ENCODE measurements at places on chromosomes 6 and 20.
A peak's percentile ranks its signal among the peaks of the same experiment; 100 is the strongest.

DNA sequence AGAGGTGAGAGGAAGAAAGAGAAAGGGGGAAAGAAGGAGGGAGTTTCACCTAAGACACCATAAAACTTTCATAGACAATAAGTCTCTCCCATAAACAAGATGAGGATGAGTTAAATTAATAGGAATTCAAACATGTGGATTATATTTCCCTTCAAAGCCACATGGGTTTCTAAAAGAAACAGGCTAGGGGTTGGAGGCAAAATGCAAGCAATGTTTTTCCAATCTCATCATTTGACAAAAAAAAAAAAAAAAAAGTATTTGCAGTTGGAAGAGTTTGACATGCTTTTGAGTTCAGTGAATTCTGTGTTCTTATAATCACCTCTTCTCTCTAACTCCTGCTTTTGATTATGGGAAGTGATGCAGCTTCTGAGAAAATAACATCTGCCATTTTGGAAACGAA, 286.5 kb upstream of the PRND start:
- no peak for DNase-seq

- no peak for DNase-seq
Observed at GRCh38 chr6:83053678-83054077, 12.0 kb downstream of the UBE3D start.

DNA sequence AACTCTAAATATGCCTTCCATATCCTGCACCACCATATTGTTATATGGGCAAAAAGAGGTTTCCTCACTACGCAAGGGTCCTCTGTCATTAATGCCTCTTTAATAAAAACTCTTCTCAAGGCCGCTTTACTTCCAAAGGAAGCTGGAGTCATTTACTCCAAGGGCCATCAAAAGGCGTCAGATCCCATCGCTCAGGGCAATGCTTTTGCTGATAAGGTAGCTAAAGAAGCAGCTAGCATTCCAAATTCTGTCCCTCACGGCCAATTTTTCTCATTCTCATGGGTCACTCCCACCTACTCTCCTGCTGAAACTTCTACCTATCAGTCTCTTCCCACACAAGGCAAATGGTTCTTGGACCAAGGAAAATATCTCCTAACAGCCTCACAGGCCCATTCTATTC, 30.3 kb upstream of the ZBTB22 start:
- no peak for DNase-seq

GRCh38 chr20:47506335-47506734, 4.6 kb downstream of the NCOA3 start:
- no peak for DNase-seq

DNA sequence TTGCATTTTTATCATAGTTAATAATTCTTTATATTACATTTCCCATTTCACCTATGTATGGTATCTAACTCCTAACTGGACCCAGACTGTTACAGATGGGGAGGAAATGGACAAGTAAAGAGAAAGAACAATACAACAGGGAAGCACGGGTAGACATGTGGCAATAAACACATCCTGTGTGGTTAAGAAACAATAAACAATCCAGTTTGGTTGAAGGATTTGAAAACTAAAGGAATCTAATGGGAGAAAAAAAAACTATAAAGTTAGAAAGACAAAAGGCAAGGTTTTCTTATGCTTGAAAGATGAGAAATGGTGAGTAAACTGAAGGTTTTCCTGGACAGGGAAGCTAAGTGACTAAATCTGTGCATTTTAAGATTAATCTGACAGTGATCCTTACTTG, 34.9 kb upstream of the ALDH8A1 start:
- DNase-seq = no peak

- no peak for DNase-seq
Observed at GRCh38 chr6:14100138-14100537, 17.4 kb upstream of the CD83 start.

- DNase-seq = no peak
Observed at GRCh38 chr20:62838128-62838891, 21.5 kb downstream of the COL9A3 start.

- DNase-seq = no peak
Observed at GRCh38 chr6:28606424-28607391, 81.0 kb downstream of the GPX5 start.

GRCh38 chr20:57281900-57282299, 15.5 kb upstream of the BMP7 start:
- no peak for DNase-seq

- DNase-seq = no peak
Observed at GRCh38 chr6:40620574-40621240, 33.5 kb upstream of the LRFN2 start.

GRCh38 chr6:125987026-125987617, 782 bp downstream of the TRMT11 start:
- no peak for DNase-seq

DNA sequence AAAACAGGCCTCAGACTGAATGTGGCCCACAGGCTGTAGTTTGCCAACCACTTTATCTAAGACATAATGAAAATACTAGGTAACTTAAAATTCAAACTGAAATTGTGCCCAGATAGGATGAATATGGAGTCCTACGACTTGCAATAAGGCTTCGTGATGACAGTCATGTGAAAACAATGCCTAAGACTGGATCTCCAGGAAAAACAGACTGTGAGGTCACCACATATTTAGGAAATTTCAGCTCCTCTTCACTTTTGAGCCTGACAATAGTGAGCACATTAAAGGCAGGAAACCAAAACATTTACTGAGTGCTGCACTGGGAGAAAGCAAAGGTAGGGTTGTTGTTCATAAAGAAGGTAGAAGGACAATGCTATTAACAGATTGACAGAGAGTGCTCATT, 50.0 kb downstream of the RTN4IP1 start:
- no peak for DNase-seq

GRCh38 chr6:163563318-163563717, 148.8 kb downstream of the QKI start:
- no peak for DNase-seq

GRCh38 chr6:15937602-15938001, 191.3 kb upstream of the MYLIP start:
- no peak for DNase-seq

GRCh38 chr20:44644230-44644617, 7.3 kb downstream of the ADA start:
- DNase-seq = no peak

DNA sequence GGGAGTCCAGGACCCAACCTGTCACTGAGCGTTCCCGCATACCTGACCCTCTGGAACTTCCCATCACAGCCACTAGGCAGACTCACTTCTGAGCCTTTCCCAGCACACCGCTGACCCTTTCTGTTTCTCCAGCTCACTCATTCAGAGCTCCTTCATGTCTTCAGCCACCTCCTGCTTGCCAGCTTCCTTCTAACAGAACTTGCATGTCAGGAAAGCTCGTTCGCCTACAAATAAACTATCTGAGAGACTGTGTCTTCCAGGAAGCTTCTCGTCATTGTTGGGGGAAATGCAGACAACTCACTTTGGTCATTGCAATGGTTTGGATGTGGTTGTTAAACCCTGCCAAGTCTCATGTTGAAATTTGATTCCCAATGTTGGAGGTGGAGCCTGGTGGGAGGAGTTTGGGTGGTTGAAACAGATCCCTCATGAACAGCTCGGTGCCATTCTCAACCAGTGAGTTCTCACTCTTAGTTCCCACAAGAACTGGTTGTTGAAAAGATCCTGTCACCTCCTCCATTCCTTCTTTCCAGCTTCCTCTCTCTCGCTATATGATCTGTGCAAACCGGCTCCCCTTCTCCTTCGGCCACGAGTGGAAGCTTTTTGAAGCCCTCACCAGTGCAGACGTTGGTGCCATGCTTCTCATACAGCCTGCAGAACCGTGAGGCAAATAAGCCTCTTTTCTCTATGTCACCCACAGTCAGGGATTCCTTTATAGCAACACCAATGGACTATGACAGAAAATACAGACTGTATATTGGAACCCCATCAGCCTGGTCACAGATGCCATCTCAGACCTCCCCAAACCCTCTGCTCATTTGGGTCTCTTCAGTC, 1.4 kb upstream of the MUC21 start:
- no peak for DNase-seq

DNA sequence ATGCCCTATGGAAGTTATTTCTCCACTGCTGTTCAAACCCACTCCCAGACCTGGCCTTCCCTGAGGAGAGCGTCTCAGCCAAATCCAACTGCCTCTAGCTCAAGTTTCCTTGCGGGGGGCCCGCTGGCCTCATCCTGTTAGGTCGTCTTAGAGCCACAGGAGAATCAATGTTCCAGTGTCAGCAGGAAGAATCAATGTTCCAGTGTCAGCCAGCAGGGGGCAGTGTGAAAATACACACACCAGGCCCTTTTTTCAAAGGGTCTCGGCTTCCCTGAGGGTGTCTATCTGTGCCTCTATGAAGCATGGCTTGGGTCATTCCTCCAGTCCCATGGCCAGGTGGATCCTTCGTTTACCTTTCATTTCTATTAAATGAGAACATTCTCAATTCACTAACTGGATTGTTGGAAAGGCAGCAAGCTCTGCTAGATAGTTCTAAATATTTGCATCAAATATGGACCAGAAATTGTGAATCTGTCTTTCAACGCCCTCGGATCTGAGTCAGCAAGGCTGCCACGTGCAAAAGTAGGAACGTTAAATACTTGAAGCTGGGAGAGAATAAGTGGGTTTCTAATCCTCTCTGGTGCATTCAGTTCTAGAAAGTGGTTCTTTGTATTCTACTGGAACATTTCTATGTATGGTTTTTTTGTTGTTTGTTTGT, 19.2 kb downstream of the PRND start:
- peak; percentile 38 for DNase-seq

DNA sequence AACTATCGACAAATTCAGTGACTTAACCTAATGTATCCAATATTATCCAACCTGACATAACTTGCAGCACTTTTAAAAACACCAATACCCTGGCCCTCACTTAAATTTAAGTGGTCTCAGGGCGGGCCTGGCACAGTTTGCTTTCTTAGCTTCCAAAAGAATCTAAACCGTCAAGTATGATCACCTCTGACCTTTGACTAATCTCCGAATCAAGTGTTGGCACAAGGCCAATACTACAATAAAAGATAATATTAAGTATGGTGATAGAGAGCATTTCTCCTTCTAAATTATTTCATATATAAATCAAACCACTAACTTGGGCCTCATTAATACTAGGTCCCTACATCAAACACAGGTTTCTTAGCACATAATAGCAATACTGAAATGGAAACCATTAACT, 153.0 kb downstream of the PTPRK start:
- DNase-seq = no peak

GRCh38 chr20:59703046-59703445, 98.7 kb downstream of the PHACTR3 start:
- DNase-seq = no peak

DNA sequence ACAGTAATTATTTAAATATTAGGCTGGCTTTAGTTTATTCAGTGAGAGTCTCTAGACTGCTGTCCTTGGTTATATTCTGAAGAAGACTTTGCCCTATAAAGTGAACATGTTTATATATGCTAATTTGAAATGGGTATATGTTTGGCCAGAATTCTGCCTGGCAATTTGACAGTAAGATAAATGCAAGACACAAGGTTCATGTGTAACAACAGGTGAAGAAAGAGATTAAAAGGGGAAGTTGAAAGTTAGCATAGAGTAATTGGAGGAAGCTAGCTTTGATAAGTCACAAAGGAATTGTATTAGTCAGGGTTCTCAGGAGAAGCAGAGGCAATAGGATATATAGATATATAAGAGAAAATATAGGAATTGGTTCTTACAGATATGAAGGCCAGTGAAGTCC, 191.4 kb downstream of the CENPW start:
- no peak for DNase-seq

DNA sequence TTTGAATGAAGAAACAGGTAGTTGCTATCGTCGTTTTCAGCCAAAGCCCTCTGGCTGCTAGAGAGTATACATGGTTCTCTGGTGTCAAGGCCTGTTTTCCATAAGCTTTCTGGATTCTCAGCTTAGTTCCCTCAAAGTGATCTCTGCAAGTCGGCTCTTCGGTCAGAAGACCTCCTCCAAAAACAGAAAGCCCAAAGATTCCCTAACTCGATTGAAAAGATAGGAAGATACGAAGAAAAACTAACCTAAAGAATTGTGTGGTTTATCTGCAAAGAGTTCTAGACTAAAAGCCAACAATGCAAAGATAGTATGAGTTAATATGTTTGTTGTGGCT, 545 bp upstream of the ASCC3 start:
- no peak for DNase-seq

DNA sequence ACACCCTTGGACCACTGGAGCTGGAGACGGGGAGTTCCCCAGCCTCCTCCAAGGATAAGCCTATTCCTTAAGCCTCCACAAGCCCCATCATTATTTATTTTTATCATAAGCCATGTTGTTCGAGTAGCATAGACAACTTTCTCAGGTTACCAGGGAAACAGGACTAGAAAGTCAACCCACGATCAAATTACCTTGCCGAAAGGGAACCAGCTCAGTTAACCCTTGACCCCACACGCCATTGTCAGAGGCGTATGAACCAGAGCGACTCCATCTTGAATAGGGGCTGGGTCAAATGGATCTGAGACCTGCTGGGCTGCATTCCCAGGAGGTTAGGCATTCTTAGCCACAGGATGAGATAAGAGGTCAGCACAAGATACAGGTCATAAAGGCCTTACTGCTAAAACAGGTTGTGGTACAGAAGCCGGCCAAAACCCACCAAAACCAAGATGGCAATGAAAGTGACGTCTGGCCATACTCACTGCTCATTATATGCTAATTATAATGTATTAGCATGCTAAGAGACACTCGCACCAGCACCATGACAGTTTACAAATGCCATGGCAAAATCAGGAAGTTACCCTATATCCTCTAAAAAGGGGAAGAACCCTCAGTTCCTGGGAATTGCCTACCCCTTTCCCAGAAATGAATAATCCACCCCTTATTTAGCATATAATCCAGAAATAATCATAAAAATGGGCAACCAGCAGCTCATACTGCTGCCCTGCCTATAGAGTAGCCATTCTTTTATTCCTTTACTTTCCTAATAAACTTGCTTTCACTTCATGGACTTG, 22.4 kb downstream of the SYNJ2 start:
- no peak for DNase-seq

- DNase-seq = peak; percentile 29
Observed at GRCh38 chr20:33667676-33668465, 1.1 kb downstream of the ACTL10 start.

DNA sequence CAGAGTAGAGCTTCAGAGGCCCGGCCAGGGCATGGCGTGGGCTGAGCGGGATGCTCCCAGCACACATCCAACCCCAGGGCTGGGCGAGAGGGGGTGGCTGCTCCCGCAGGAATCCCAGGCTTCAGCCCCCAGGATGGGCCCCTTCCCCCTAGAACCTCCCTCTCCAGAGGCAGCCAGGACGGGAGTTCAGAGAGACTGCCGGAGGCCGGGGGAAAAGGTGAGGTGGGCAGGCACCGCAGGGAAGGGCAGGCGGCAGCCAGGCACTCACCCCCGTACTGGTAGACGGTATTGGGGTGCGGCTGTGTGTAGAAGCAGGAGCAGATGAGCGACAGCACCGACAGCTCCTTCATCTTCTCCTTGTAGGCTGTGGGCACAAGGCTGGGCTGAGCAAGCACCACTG, 9.3 kb downstream of the STMN3 start:
- no peak for DNase-seq

DNA sequence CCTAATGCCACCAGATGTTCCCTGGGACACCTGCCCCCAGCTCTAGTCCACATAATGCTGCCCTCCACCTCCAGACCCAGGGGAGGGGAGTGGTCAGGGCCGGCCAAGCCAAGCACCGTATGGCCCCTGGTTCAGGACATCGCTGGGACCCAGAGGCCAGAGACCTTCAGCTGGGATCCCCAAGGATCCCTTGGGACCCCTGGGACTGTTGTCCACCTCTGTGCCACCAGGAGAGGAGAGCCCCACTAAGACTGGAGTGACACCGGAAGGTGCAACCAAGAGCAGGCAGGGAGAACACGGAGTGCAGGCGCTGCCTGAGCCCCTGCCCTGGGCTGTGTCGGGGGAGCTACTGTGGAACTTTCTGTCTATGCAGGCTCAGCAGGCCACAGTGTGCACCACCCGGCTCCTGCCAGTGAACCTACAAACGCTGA, 43.6 kb downstream of the CTCFL start:
- no peak for DNase-seq
